Spleen (tissue), 13 donors: ENCODE measurements at places on chromosomes 7 and 10. TPM values are rescaled to one million over a fixed set of nuclear protein-coding genes. Genes with fewer than 3 reads are reported as not detected.
A peak's percentile ranks its signal among the peaks of the same experiment; 100 is the strongest.

Gene DUS4L
- 8.4 TPM for total RNA-seq

Gene HOXA1
- 2.2 TPM for total RNA-seq

- DNase-seq, result no peak
- H3K4me3 ChIP-seq, result no peak overlapping the region
These were observed 6.3 kb downstream of the NAT16 start for GRCh38 chr7:101173752-101174244.

GRCh38 chr10:59907537-59907917, 1.2 kb upstream of the CCDC6 start:
- no peaks in the 10 kb centered on the region for H3K27me3 ChIP-seq
- H3K36me3 ChIP-seq, result no peaks in the 10 kb centered on the region
- peak overlapping the region; percentile 91 for H3K27ac ChIP-seq
- peaks cover 52% of the 10 kb centered on the region for H3K4me1 ChIP-seq

- no peak overlapping the region for H3K4me3 ChIP-seq
- no peak overlapping the region for H3K27ac ChIP-seq
- H3K4me1 ChIP-seq, result no peaks in the 10 kb centered on the region
- H3K27me3 ChIP-seq, result no peaks in the 10 kb centered on the region
These were observed 24.6 kb upstream of the RHBDD2 start for GRCh38 chr7:75854233-75854632.

Gene OR6B1
- not detected for total RNA-seq

DNA sequence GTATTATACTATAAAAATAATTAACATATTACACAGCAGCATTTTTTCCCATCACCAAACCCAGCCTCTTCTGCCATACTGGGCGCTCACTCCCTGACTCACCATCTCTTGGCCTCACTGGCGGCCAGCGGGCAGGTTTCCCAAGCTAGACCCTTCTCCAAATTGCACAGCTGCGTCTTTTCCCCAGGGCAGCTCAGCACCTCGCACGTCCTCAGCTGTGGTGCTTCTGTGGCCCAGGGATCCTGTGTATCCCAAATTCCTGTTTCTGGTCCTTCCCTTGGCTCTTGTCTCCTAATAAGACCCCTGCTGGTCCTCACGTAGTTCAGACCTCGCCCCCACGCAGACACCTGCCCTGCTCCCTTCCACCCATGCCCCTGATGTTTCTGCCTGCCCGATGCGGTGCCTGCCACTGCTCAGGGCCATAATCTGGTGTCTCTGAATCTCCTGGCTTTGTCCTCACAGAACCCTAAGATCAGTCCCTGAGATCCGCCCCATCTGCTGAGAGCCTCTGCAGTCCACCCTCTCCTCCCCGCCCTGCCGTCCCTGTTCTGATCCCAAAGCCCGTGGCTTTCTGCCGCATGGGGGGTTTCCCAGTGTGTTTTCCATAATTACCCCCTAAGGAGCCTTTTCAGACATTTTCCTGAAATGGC, 290.1 kb downstream of the TCERG1L start:
- no peak overlapping the region for H3K27ac ChIP-seq
- H3K4me1 ChIP-seq, result no peaks in the 10 kb centered on the region
- H3K27me3 ChIP-seq, result no peaks in the 10 kb centered on the region
- H3K4me3 ChIP-seq, result no peak overlapping the region
- H3K36me3 ChIP-seq, result no peaks in the 10 kb centered on the region
- DNase-seq, result peak; percentile 52

DNA sequence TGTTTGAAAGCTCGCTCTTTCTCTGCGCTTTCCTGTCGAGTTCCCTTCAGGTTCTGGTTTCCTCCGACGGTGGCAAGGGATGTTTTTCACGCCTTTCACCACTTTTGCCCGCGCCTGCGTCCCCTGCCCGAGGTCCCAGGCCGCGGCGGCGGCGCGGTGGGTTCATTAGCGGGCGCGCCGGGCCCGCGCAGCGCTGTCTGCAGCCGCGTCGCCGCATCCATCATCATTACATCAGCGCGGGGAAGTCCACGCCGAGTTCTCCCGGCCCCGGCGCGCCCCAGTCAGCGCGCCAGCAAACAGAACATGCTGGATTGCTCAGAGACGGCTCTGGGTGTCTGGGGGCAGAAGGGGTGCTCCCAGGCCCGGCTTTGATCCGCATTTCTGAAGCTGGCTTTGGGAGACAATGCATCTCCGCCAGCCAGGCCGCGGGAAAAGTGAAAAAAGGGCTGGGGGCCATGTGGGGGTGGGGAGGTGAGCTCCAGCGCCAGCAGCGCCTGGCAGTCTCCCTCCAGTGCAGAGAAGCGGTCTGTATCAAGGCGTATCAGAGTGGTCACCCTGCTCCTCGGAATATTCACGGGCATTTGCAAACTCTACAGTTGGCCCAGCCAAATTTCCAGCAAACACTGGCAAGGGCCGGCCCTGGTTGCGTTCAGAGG, 8.9 kb downstream of the GLI3 start:
- peaks cover 4% of the 10 kb centered on the region for H3K4me1 ChIP-seq
- H3K36me3 ChIP-seq, result no peaks in the 10 kb centered on the region
- peaks cover 8% of the 10 kb centered on the region for H3K27me3 ChIP-seq
- no peak for DNase-seq
- H3K4me3 ChIP-seq, result peak overlapping the region; percentile 51
- no peak overlapping the region for H3K27ac ChIP-seq
